CD4-positive, CD25-positive, alpha-beta regulatory T cell (primary cell): ENCODE measurements at places on chromosomes 6 and 20.

DNA sequence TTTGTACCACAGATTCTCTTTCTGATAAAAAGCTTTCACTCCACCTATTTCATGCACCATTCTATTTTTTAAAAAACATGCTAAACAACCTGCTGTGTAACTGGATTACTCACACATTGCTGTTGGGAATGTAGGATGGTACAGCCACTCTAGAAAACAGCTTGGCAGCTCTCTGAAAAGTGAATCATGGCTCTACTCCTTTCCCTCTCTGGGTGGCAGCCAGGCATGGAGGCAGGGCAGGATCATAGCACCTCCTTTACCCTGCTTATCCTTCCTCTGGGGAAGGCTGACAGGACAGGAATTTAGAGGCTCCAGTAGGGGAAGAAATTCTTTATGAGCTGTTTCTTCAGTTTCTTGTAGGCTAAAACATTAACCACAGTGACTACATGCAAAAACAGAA is 6.7 kb upstream of the VNN2 start:
- H3K4me3 ChIP-seq, result no peak overlapping the region
- no peak for DNase-seq
- H3K27ac ChIP-seq, result no peak overlapping the region
- peaks cover 6% of the 10 kb centered on the region for H3K36me3 ChIP-seq
- no peaks in the 10 kb centered on the region for H3K27me3 ChIP-seq

- no peaks in the 10 kb centered on the region for H3K27me3 ChIP-seq
- H3K36me3 ChIP-seq, result no peaks in the 10 kb centered on the region
- no peak overlapping the region for H3K27ac ChIP-seq
- H3K4me1 ChIP-seq, result no peaks in the 10 kb centered on the region
- DNase-seq, result no peak
- no peak overlapping the region for H3K4me3 ChIP-seq
These were observed 201.0 kb upstream of the CEP162 start for GRCh38 chr6:84428300-84428907.

GRCh38 chr6:15462717-15463525 is 199.9 kb downstream of the DTNBP1 start:
- DNase-seq, result no peak
- H3K4me1 ChIP-seq, result no peaks in the 10 kb centered on the region
- no peaks in the 10 kb centered on the region for H3K27me3 ChIP-seq
- no peak overlapping the region for H3K27ac ChIP-seq

DNA sequence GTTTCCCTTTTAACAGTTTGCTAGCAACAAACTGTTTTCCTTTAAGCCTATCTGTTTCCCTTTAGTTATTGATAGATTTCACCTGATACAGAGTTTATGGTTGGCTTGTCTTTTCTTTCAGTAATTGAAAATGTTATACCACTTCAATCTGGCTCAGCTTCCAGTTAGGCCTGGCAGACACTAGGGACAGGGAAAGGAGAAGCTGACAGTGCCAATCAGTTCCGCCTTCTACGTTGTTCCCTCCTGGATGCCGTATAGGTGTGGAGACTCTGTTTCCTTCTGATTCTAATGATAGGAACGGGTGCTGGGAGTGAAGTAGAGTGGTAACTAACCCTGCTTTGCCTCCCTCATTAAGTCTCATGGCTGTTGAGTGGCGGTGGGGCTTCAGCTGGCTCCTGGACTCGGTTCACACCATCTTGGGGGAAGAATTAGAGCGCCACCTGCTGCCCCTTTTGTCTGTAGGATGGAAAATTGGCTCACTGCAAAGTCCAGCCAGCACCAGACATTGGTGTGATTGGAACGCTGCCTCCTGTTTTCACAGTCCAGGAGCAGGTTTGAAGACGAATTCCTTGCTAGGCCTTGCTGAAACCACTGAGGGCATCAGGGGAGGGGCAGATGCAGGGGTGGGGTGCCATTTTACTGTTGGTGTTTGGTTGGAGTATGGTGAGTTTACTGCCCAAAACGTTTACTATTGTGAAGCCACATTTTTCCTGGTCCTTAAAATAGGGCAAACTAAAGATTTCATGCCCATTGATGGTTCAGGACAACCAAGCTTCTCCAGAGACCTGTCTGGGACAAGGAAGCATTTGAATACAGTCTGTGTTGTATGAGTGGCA is 1729.5 kb downstream of the GRIK2 start:
- no peaks in the 10 kb centered on the region for H3K27me3 ChIP-seq
- peak; percentile 0 for DNase-seq
- no peak overlapping the region for H3K27ac ChIP-seq
- H3K4me1 ChIP-seq, result no peaks in the 10 kb centered on the region
- H3K4me3 ChIP-seq, result no peak overlapping the region

DNA sequence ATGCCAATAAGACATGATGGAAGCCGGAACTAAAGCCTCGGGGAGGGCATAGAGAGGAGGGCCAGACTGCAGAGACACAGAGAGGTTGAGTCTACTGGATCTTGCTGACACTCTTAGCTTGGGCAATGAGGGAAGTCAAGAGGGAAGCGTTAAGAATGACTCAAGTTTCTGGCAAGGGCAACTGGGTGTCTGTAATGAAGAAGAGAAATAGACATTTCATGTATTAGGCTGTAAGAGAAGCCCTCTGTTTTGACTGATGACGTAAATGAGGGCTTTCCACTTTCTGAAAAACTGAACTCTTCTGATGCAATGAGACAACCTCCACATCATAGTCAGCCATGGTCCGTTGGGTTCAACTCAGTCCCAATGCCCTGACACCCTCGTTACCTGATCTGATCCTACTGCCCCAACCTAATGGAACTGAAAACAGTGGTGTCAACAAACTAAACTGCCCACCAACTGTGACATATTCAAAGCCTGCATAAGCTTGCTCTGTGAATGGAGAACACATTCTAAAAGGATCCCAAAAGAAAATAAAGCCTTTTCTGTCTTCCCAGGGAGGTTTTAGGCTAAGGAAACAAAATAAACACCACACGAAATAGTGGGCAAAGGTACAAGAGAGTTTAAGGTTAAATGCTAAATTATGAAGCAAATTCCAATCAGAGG is 45.8 kb upstream of the PNRC1 start:
- no peak overlapping the region for H3K4me3 ChIP-seq
- H3K4me1 ChIP-seq, result no peaks in the 10 kb centered on the region
- H3K27ac ChIP-seq, result no peak overlapping the region
- H3K27me3 ChIP-seq, result no peaks in the 10 kb centered on the region
- no peak for DNase-seq

DNA sequence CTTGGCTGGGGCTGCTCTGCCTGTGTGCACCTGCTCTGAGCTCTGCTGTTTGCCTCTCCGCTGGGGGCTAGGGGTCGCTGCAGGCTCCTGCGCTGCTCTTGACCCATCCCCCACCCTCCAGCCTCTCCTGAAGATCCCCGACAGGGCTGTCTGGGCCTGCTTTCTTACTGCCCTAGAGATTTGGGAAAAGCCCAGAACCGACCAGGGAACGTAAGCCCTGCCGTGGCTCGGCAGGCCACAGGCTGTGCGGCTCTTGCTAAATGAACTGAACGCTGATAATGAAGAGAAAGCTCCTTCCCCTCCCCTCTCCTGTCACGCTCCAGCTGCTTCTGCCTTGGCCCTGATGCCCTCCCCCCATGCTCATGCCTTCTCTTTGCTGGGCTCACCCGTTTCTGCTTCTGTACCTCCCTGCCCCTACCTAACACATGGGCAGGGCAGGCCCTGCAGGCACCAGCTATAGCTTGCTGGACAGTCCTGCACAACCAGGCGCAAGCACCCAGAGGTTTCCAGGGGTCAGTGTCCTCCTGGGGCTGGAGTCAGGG is 32.0 kb upstream of the PCMTD2 start:
- no peaks in the 10 kb centered on the region for H3K36me3 ChIP-seq
- H3K27me3 ChIP-seq, result no peaks in the 10 kb centered on the region
- H3K4me1 ChIP-seq, result peaks cover 3% of the 10 kb centered on the region
- no peak overlapping the region for H3K4me3 ChIP-seq
- H3K27ac ChIP-seq, result no peak overlapping the region

GRCh38 chr6:106281661-106282060 is 43.9 kb downstream of the ATG5 start:
- no peaks in the 10 kb centered on the region for H3K27me3 ChIP-seq
- H3K27ac ChIP-seq, result no peak overlapping the region
- H3K4me1 ChIP-seq, result no peaks in the 10 kb centered on the region
- H3K36me3 ChIP-seq, result peaks cover 18% of the 10 kb centered on the region

DNA sequence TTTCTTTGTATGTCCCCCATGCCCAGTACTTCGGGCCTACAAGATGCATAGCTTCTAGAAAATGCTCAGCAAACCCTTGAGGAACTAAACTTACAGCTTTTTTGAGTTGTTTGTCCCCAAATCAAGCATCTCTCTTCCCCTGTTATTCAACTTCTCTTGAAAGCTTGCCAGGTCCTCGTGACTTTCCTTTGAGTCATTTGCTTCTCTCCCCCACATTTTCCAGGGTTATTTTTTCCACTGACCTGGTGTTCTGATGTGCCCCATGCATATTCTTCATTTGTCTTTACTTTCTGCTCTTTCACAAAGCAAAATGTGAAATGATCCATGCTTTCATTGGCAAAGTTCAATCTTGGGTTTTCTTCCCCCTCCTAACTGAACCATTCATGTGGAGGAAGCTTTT is 204.8 kb downstream of the TFAP2A start:
- H3K36me3 ChIP-seq, result no peaks in the 10 kb centered on the region
- H3K4me1 ChIP-seq, result no peaks in the 10 kb centered on the region
- no peak overlapping the region for H3K4me3 ChIP-seq
- H3K27me3 ChIP-seq, result no peaks in the 10 kb centered on the region
- H3K27ac ChIP-seq, result no peak overlapping the region

DNA sequence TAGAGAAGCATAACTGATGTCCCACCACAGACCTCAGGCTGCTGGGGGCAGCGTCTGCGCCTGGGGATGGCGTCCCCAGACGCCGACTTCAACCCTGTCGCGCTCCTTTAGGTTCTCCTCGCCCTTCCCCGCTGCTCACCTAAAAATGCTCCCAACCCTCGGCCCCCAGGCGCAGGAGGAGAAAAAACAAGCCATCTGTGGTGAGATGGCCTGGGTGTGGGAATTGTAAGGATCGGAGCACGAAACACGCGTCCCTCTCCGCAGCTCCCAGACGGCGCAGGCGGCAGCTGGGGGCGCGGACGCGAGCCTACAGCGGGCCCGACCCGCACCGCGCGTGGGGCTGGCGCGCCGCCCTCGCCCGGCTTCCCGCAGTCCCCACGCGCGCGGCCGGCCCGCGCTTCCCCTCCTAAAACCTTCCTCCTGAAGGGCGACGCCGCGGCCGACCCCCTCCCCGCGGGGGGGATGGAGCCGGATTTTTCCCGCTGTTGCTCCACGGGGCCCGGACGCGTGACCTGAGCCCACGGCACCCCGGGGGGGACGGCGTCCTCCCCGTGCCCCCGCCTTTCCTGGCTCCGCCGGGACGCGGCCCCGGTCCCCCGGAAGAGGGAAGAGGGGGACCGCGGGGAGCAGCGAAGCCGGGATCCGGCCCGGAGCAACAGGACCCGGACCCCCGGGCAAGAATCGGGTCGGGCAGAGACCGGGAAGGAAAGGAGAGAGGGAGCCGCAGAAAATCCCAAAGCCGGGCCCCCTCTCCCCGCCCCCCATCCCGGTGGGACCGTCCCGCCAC is 611 bp downstream of the EPB41L2 start:
- peaks cover 2% of the 10 kb centered on the region for H3K27me3 ChIP-seq
- peak; percentile 20 for DNase-seq
- peaks cover 20% of the 10 kb centered on the region for H3K4me1 ChIP-seq
- no peak overlapping the region for H3K27ac ChIP-seq
- peak overlapping the region; percentile 74 for H3K4me3 ChIP-seq
